ENCODE measurements at places on chromosomes 3 and 15.

GRCh38 chr3:155019575-155019974, 60.5 kb upstream of the MME start:
- no peak for DNase-seq

DNA sequence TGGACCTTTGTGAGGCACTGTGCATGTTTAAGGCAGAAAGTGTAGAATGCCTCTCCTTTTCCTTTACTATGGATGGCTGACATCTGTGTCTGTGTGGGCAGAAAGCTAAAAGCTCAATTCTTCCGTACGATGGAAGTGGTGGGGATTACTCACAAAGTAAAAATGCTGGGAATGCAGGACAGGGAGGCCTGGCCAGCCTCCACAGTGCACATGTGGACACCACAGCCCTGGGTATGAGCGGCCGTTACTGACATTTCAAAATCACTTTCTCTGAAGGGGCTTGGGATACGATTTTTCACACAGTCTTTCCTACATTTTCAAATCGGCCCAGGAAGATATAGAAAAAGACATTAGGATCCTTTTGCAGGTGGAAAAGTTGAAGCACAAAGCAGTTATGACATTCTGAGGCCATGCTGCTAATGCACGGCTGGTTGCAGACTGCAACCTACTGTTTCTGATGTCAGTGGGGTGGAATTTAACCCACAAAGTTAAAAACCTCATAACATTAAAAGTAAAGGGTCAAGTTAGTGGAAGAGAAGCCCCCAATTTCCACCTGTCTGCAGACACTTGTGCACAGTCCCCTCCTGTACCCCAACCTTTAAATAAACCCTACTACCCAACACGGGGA, 27.9 kb downstream of the EHD4 start:
- no peak for DNase-seq

DNA sequence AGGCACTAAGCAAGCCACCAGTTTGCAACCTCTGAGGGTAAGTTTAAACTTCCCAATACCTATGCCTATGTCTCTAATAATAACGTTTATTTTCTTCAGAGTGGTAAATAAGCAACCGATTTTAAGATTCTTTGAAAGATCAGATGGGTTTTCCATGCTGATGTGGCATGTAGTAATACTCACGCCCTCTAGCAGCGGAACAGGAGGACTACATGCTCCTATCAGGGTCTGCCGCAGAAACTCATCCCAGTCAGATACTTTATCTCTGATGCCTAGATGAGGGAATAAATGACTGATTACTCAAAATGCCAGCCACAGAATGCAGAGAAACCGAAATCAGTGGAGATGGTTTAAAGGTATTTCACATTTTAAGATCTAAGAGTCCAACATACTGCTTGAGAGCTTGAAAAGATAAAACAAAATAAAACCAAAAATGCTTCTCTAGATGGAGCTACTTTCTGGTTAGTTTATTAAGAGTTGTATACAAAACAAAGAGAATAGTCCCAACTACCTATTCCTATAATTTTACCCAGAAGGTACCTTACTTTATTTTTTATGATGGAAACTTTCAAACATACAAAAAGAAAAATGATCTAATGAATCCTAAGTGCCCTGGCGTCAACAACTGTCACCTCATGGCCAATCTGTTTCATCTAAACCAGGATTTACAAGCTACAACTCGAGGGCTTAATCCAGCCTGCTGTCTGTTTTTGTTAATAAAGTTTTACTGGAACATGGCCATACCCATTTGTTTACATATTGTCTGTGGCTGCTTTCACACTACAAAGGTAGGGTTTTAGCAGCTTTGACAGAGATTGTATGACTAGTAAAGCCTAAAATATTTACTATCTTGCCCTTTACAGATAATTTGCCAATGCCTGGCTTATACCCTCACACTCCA, 37.5 kb upstream of the STIMATE start:
- peak; percentile 26 for DNase-seq

- DNase-seq: no peak
These were observed 95.0 kb upstream of the GALNT15 start for GRCh38 chr3:16079519-16079918.

- no peak for DNase-seq
These were observed 54.6 kb downstream of the DAPK2 start for GRCh38 chr15:63991706-63992105.

DNA sequence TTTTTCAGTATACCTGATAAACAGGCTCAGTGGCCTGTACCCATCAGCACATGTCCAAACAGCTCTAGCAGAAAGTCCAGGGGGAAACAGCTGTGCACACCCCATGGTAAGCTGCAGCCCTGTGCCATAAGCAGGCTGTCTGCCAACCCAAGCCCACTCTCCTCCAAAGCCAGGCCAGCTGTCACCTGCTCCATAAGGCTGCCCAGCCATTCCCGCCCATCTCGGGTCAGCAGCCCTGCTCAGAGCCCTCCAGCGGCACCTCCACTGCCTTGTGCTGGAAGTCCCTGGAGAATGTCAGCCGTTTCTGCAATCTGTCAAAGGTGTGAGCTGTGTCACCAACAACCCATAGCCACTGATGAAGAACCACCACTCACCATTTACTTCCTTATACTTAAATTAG, 82.0 kb downstream of the NTRK3 start:
- DNase-seq: no peak

DNA sequence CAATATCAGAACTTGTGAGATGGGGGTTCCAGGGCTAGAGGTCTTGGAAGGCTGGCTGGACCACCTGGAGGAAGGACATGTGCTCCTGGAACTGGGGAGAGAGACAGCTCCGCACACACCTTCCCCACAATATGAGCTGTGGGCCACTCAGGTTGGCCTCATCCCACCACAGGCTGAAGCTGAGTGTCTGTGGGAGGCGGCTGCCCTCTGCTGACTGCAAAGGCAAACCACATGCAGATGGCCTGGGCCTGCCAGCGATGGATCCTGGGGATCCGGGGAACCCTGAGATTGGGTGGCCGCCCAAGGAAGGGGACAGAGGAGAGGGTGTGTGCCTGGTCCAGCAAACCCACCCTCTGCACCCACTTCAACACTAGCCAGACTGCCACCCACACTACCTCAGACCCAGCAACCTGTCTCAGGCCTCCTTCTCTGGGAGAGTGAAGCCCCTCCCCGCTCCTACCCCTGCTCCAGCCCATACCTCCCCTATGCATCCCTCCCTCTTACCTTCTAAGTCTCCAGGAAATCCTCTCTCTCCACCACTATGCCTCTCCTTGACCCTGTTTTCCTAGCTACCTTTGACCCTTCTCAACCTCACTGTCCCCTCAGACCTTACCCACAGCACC, 44.8 kb downstream of the CYP11A1 start:
- no peak for DNase-seq

DNA sequence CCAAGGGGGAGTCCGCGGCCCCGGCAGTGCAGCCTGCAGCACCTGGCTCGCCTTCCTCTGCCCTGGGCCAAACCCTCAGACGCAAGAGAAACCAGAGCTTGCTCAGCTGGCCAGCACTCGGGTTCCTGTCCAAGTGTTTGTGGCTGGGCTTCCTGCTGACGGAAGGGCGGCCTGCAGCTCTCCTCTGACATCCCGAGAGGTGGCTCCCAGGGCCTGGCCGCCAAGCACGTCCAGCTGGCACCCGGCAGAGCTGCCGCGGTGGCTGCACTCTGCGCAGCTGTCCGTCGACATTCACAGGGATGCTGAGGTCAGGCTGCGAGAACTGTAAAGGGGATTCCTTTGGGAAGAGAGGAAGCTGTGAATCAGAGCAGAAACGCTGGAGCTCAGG, 85.6 kb downstream of the CPN2 start:
- DNase-seq: no peak

DNA sequence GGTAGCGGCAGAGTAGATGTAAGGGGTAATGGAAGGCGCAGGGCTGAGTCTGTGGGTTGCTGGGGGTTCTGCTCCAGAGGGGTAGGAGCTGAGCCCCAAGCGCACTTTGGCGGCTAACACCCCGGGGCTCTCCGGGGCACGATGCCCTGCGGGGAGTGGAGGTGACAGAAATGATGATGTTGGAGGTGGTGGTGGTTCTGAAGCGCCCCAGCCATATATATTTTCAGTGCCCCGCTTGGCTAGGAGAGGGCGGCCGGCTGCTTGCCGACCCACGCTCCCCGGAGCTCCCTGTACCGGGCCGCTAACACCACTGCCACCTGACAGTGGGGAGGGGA, 9.7 kb downstream of the ZIC4 start:
- DNase-seq: no peak

- DNase-seq: no peak
These were observed 11.5 kb upstream of the DNAJC13 start for GRCh38 chr3:132405609-132406299.

- DNase-seq: no peak
These were observed 15.8 kb upstream of the THUMPD3 start for GRCh38 chr3:9347081-9347480.

DNA sequence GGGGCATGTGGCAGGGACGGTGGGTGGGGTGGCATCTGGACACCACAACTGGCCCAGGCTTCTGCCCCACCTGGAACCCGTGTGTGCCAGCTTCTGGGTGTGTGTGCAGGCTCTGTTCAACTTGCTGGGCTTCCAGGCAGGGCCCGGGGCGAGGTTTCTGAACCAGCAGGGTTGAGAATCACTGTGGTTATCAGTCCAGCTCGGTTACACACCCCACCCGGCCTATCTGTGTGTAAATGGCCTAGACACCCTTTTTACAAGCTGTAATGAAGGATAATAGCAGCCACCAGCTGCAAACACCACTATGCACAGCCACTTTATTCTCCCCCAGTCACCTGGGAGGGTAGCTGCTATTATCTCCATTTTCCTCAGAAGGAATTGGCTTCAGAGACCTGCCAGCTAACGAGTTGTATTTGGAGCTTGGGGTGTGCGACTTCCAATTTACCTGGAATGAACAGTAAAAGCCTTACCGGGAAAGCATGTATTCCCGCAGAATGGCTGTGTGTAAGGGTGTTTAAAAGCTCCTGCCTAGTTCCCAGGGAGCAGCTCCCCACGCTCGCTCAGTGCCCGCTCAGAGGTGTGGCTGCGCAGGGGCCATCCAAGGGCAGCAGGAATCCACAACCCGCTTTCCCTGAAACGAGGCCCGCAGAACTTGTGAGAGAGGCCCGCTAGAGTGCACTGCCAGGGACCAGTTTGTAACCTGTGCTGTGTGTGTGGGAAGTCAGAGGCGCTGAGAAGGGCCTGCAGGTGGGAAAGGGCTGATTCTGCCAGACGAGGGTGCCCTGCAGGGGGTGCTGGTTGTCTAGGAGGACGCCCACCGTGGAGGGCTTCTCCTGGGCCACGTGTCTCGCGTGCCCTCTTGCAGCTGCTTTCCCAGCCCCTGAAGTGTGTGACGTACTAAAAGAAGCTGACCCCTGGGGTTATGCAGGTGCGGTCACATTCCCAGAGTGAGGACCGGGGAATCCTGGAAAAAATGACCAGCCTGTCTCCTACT, 83.5 kb downstream of the C3orf70 start:
- DNase-seq: no peak

DNA sequence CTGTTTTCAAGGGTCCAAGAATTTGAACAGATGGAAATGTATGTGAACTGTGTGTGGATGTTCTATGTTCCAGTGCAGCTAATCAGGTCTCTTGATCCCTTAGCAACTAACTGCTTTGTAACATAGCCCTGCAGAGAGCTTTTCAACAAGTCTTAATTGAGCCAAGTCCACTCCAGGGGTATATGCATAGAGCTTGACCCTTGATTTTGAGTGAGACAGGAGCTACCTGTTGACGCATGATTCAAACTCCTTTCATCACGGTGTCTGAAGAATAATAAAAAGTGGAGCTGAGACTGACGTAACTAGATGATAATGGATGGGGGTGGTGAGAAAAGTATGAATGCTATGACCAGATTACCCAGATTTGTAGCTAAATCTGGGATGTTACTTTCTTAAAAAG, 93.3 kb upstream of the CCDC54 start:
- no peak for DNase-seq

GRCh38 chr15:43270676-43271306, 4.1 kb upstream of the TGM5 start:
- DNase-seq: no peak

DNA sequence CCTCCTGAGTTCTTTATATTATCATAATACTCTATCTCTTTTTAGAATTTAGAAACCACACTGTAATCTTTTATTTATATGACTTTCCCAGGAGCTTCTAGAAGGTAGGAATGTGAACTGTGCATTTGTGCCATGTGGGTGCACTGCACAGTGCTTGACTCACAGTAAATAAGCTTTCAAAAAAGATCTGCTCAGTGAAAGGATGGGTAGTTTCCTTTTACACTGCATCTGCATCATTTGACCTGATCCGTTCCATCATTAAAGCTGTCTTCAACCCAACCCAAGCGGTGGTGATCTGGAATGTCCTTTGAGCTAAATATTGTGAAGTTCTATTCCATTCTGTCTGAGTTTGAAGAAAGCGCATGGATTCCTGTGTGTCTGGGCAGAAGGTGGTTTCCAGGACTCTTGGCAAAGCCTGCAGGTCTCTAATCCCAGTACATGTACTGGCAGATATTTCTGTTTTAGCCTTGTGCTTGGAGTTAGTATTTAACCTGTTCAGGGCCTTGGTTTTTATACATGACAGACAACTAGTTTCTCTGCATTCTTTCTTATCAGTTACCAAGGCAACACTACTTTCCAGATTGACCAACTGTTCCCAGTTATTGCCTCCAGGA, 96.7 kb downstream of the DHX30 start:
- DNase-seq: no peak

GRCh38 chr3:95705786-95706418, 1108.5 kb upstream of the EPHA6 start:
- no peak for DNase-seq

DNA sequence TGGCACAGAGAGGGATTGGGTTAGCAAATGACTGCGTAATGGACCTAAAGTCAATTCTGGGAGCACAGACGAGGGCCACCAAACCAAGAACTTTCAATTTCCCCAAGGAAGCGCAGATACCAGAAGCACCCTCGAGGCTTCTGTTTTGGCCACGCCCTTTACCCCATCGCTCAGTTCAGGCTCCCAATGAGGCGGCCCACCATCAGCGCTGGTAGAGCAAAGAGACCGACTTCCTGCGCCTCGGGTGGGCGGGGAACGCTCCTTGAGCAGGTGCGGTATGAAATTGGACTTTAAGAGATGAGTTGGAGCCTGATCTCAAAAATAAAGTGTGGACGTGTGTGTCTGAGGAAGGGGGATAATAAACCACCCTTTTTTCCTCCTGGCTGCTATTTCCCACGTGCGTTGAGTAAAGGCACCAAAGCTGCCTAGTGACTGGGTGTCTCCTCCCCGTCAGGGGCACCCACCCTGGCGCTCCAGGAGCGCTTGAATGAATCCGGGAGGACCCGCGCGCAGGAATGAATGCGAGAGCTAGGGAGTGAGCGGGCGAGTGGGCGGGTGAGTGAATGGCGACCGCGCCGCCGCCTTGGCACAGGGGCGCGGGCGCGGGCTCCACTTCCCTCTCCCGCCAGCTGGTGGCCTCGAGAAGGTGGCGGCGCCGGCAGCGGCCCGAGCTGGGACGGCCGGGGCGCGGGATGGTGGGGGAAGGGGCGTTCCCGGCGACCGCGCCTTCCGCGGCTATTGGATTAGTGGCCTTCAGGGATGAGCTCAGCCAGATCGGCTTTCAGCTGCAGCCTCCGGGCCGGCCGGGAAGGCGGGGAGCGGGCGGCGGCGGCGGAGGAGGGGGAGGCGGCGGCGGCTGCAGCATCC, at the start of gene SPSB4:
SPSB4 (plus strand) TSS at position 772 of the 867 bp plus-strand sequence. CDS start 14,758 bp downstream, outside the sequence.
- DNase-seq: no peak

Data from stimulated activated CD8-positive, alpha-beta memory T cell treated with anti-CD3 and anti-CD28 coated beads, Interleukin-4, amount 100 ng/mL, for 4 hours (primary cell).